ENCODE measurements at places on chromosomes 4 and X.

DNA sequence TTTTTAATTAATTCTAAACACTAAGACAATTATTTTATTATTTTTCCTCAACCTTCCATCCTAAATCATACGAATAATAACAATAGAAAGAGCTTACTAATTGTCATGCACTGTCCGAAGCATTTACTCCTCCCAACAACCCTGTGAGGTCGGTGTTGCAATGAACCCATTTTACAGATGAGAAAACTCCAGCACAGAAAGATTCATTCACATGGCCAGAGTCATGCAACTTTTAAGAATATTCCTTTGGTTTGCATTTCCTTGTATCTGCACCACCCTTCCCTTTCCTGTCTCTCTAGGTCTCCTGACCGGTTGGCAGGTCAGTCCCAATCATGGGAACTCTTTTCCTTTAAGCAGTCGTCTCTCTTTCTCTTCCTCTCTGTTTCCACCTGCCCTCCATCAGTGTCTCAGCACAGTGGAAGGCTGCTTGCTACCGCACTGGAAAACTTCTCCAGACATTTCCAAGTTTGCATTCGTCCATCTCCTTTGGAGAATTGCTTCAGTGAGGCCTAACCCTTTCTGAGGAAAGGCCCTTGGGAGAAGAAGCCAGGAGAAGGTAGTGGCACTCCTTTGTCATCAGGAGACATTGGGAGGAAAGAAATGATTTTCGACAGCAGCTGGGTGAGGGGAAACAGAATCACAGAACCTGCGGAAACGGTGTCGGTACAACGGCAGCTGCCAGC lies 1.9 kb upstream of the TMSB4X start:
- no peak for DNase-seq

- peak; percentile 2 for DNase-seq
These were observed at the start of gene PAK3 for GRCh38 chrX:111095974-111096895. Gene PAK3 (plus strand): TSS chrX:111096191. CDS start chrX:111123104, 26,913 bp downstream.

DNA sequence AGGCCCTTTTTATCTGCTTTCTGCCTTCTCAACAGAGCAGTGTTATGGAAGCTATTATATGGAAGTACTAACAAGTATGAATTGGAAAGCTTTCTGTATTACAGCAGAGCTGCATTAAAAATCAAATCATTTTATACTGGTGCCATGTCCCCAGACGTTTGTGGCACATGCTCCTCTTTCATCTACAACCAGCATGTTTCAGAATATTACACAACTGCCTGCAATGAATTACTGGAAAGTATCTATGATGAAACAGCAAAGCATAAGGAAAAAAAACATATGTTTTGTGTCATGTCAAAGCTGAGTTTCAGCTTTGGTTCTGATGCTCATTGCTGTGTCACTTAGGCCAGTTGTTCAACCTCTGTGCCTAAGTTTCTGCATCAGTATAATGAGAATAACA lies 576.8 kb downstream of the GBA3 start:
- no peak for DNase-seq

DNA sequence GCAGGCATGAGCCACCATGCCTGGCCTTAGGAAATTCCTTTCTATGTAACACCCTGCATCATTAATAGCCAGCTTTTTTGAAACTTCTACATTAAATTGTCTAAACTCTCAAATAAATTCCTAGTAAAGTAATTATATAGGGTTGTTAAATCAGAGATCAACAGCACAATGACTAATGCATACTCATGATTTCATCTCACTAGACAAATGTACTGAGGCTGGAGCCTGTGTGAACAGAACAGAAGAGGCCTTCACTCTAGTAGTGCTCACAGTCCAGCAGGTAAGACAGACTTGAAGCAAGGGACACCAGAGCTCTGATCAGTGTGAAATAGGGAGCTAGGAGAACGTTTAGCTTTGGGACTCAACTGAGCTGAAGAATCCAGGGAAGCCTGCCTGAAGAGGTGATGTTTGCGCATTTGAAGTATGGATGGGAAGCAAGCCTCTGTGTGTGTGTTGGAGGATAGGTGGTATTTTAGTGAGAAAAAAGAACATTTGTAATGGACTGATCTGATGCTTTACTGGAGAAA lies 3.9 kb downstream of the ZFP42 start:
- no peak for DNase-seq

DNA sequence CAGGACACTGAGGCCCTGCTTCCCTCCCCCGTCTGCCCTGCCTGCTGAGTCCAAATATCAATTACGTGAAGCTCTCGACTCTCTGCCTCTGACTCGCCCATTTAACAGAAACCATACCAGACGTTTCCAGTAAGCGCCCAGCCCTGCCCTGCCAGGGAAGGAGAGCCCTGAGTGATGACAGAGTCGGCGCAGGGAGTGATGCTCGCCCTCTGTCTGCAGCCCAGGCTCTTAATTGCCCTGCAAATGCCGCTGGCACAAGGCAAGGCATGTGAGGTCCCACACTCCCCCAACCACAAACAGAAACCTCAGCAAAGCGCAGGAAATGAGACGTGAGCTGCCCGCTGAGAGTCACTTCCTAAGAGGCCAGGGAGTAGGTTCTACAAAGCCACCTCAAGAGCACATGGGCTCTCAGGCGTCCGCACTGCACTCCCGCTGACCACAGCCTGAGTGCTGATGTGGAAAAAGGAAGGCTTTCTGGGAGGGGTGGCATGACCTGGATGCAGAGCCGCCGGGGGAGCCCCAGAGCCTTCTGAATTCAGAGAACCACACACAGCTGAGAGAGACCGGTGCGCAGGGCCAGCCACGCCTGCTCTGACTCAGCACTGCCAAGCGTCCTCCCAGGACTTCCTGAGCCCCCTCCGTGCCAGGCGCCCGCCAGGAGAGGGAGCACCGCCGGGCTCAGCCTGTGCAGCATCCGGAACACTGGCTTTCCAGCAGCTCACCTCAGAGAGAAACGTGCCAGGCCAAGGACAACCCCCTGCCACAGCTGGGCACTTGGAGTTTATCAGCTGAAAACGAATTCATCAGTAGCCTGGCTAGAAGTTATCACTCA lies 5.3 kb downstream of the ZFYVE28 start:
- DNase-seq, result peak; percentile 82

DNA sequence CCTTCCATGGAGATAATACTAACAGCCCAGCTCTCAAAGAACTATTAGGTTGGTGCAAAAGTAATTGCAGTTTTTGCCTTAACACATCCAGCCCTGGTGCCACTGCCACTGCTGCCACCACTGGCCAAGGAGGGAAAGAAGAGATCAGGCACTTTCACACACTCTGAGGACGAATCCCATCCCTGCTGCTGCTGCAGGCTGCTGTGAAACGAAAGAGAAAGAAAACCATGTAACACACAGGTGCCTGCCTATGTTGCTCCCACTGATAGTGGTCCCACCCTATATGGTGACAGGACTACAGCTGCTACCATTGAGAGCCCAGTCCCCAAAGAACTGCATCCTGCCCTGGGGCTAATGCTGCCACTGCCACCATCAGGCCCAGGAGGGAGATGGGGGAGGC lies 35.1 kb downstream of the TMLHE start:
- DNase-seq, result no peak

- DNase-seq, result no peak
These were observed 21.6 kb downstream of the CLDN34 start for GRCh38 chrX:9988762-9989161.

DNA sequence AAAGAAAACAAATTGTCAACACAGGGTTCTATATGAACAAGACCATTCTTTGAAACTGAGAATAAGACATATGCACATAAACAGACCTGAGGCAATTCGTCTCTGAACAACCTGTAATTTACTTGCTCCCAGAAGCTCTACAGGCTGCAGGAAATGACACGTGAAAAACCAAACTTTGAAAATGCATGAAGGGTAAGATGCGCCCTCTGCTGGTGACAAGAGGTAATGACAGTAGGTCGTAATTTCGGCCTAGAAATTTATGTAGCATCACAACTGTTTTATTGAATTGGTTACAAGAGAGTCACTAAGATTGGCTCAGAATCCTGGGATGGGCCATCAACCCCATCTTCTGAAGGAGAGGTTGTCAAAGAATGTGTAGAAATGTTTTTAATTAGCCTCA lies 276.5 kb downstream of the PPP4R3C start:
- no peak for DNase-seq

DNA sequence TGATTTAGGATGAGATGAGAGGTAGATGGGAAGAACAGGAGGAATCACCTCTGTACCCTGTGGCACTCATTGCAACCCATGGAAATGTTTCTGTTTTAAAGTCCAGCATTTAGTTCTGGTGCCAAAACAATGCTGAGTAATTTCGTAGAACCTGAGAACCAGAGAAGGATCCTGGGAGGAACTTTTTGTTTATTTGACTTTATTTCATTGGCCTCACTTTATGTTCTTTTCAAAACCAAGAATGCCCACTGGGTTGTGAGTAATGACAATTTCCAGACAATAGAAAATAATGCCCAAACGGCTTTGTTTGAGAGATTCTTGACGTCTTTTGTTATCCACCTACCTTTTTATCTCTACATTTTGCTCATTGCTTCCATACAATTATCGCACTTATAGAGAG lies 111.3 kb downstream of the SHROOM3 start:
- no peak for DNase-seq

DNA sequence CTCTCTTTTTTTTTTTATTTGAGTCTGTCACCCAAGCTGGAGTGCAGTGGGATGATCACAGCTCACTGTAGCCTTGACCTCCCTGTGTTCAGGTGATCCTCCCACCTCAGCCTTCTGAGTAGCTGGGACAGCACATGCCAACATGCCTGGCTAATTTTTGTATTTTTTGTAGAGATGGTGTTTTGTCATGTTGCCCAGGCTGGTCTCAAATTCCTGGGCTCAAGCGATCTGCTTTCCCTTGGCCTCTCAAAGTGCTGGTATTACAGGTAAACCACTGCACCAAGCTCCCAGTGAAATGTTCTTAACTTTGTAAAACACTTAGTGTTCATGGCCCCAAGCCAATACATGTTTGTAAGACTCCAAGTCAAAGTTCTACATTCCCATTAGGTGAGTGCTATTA lies 316.1 kb downstream of the KCTD8 start:
- DNase-seq, result no peak

DNA sequence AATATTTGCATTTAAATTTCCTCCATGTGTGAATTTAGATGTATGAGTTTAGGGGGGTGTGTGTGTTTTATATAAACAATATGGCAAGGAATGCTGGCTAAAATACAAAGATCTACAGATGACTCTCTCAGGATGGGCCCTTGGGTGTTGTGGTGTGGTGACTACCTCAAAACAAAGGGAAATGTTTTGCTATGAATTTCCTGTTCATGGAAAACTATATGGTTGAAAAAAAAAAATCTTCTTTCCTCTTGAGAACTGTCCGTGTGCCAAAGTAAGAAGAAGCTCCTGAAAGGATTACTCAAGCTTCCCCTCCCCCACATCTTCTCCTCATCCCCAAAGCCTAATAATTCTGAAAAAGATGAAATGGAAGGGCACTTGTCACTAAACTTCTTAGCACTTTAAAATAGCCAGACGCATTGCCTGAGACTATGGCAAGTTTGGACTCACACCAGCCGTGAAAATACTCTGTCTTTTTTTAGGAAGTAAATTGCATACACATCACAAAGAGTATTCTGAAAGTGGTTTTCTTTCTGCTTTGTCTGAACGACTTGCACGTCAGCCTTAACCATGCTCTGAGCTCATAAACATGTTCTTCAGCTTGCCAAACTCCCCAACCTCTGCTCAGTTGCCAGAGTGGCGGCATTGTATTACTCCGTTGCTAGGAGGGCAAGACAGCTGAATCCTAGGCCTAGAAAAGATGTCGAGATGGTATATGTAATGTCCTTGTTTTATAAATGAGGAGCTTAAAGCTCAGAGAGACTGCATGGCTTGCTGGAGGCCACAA lies 250.4 kb upstream of the JADE1 start:
- DNase-seq, result no peak

GRCh38 chrX:11754958-11755645 lies 2.9 kb upstream of the MSL3 start:
- no peak for DNase-seq

GRCh38 chrX:41952102-41952501 lies 28.7 kb upstream of the CASK start:
- no peak for DNase-seq

DNA sequence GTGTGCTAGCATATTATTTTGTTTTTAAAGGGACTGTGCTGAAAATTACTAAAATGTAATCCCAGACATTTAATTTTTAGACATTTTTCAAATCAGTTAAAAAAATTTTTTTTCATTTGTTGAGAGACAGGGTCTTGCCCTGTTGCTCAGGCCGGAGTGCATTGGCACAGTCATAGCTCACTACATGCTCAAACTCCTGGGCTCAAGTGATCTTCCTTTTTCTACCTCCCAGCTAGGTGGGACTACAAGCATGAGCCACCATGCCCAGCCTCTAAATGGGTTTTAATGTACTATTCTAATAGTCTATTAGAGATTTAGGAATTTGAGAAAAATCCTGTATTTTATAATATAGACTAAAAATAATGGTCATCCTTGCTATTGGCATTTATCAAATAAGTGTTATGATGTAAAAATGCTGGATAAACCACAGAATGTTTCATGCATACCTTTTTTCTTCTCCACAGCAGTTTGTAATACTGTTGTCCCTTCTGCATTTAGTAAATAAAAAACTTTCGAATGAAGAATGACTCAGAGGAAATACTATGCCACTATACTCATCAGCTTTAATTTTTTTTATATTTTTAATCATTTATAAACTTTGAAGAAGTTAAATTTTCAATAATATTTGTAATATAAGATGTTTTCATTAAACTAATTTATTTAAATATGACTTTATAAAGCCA lies 29.9 kb downstream of the CPEB2 start:
- DNase-seq, result no peak

DNA sequence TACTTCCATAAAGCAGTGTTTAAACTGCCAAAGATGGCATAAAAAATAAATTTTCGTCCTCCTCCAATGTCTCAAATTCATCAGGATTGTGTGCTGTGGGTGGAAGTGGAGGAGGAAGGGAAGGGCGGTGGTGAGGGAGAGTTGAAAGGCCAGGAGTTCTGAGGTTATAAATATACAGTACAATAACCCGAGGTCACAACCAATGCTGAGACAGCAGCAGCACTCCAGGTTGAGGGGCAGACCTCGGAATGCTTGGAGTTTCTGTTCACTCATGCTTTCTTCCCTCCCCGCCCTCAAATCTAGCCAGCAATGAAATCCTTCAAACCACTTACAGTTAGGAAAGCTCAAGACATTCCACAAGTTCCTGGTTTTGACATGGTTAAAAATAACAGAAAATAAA lies 134.0 kb upstream of the SMAD1 start:
- no peak for DNase-seq

GRCh38 chrX:62928906-62929305 lies 422.2 kb downstream of the SPIN4 start:
- DNase-seq, result no peak

GRCh38 chr4:3341760-3342159 lies 48.9 kb downstream of the RGS12 start:
- DNase-seq, result no peak
